HuH-7.5 (cell line): ENCODE measurements at places on chromosomes 6 and 20.

GRCh38 chr20:38875175-38875993, 50.8 kb upstream of the FAM83D start:
- no peak for DNase-seq

DNA sequence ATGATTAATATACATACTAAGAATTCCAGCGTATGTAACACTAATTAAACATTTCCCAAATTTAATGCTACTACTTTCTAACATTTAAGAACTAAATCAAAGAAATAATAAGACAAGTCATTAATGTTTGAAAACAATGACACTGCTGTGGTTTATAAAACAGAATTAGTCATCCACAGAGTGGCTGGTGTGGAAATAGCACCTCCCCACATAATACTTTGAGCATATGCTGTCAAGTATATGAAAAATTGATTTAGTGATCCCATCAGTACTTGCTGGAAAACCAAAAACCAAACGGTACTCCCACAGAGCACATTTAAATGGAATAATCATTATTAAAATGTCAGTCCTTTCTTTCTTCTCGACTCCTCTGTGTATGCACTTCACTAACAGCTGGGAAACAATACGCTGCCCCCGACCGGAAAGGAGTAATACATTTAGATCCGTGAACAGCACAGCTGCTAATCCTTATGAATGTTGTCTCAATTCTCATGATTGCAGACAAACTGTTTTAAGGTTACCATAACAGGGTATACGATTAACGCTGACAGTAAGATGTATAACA, 78.4 kb downstream of the PREP start:
- no peak for DNase-seq

- DNase-seq, result no peak
Measured at GRCh38 chr6:2792330-2793110, 27.3 kb downstream of the WRNIP1 start.

DNA sequence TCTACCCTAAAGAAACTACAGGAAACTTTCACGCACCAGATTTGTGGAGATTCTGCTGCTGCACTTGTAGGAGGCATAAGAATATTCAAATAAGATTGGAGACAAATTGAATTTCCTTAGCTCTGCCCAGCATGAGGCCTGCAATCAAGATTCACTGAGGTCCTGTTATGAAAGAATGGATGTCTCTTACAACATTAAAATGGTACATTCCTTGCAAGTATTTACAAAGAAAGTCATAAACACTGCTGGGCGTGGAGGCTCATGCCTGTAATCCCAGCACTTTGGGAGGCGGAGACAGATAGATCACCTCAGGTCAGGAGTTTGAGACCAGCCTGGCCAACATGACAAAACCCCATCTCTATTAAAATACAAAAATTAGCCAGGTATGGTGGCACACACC, 74.0 kb upstream of the MAP3K4 start:
- no peak for DNase-seq

DNA sequence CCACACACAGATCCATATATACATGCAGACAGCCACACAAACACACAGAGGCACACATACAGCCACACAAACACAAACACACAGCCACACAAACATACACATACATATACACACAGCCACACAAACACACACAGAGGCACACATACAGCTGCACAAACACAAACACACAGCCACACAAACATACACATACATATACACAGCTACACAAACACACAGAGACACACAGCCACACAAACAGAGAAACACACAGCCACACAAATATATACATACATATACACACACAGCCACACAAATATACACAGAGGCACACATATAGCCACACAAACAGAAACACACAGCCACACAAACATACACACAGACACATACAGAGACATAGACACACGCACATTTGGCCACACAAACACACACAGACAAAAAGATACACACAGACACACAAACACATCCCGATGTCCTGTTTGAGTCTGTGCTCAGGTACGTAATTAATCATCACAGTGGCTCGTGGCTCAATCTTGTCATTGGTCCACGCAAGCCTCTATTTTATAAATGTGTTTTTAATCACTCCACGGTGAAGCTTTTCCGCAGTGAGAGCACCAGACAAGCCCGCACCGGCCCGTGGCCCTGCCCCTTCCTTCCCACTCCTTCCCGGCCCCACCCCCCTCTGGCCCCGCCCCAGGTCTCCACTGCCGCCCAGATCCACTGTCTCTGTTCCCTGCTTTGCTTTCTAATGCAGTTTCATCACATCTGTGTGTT, 135.3 kb downstream of the CDH4 start:
- DNase-seq, result peak; percentile 45

DNA sequence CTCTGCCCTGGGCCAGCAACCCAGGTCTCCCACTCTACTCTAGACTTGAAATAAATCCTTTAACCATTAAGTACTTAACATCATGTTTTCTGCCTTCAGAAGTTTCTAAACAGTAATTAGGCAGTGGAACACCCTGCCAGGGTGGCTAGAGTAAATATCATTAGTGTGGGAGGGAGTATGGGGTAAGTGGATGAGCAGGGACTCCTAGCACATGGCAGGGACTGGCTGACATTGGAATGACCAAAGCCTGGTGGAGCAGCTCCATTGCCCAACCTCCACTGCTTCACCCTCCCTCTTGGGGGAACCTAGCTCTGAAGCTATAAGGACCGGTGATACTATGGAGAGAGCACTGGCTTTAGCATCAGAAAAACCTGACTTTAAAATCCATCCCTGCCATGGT, 167.1 kb downstream of the MAFB start:
- no peak for DNase-seq

DNA sequence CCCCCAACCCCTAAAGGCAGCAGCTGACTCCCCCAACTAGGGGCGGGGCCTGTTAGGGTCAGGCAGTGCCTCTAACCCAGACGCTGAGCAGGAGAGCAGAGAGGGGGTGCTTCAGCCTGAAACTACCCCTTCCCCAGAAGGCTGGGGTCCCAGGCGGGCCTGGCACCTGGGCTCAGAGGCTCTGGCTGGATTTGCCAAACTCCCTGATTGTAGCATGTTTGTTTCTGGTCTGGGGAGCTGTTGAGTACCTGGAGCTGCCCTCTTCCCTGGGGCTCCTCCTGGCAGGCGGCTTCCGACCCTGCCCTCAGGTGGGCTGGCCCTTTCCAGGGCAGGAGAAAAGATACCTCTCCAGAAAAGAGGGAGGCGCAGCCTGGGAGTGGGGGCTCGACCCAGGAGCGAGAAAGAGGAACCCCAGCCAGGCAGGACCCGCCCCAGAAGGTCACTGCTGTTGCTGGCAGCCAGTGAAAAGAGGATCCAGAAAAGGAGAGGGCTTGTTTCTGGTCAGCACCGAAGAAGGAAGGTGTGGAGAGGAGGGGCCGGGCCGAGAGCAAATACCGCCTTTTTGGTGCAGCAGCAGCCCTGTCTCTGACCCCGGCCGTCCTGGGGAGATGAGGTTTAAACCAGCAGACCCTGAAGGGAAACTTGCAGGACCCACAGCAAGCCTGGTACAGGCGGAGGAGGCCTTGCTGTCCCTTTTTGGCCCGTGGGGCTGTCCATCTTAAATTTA, 810 bp upstream of the ABHD16B start:
- no peak for DNase-seq

DNA sequence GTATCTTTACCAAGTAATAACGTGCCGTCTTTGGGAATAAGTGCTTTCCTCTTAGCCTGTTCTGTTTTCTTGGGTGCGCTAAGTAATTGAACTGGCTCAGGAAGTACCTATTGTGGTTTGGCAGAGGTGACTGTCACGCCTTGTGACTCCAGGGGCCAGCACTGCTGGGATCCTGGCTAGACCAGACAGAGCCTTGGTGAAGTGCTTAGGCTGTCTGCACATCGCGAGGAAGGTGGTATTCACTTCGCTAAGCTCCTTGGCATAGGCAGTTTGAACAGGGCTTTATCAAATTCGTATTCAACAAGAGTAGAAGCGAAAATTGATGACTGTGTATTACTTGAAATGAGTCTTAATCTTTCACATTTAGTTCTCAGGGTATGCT, 17.6 kb downstream of the PRDM1 start:
- DNase-seq, result no peak

DNA sequence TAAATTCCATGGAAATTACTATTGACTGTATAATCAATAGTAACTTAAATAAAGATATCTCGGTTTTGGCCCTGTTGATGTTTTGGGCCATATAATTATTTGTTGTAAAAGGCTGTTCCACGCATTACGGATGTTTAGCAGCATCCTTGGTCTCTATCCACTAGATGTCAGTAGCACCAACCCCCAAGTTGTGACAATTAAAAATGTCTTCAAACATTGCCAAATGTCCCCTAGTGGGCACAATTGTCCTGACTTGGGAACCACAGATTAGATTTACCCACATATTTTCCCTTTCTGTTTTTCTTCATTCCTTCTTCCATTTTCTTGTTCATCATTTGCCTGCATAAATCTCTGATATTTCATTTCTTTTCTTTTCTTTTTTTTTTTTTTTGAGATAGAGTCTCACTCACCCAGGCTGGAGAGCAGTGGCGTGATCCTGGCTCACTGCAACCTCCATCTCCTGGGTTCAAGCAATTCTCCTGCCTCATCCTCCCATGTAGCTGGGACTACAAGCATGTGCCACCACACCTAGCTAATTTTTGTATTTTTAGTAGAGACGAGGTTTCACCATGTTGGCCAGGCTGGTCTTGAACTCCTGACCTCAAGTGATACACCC, 13.6 kb upstream of the WFDC8 start:
- no peak for DNase-seq

GRCh38 chr6:133972388-133972787, 19.4 kb downstream of the TBPL1 start:
- DNase-seq, result no peak

DNA sequence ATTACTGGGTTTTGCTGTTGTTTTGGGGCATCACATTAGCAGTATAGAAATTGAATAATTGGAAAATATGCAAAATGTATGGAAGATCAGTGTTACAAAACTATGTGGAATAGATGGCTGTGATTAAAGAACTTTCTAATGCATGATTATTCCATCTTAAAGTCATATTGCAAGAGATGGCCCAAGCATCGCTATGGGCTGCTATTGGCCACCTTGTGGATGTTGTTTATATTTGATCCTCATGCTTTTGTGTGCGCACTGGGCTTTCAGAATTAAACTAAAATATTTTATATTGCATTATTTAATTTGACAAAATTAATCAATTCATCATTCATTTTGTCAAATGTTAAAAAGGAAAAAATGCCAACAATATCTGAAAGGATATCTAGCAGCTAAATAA, 16.1 kb upstream of the HMGN3 start:
- DNase-seq, result no peak

DNA sequence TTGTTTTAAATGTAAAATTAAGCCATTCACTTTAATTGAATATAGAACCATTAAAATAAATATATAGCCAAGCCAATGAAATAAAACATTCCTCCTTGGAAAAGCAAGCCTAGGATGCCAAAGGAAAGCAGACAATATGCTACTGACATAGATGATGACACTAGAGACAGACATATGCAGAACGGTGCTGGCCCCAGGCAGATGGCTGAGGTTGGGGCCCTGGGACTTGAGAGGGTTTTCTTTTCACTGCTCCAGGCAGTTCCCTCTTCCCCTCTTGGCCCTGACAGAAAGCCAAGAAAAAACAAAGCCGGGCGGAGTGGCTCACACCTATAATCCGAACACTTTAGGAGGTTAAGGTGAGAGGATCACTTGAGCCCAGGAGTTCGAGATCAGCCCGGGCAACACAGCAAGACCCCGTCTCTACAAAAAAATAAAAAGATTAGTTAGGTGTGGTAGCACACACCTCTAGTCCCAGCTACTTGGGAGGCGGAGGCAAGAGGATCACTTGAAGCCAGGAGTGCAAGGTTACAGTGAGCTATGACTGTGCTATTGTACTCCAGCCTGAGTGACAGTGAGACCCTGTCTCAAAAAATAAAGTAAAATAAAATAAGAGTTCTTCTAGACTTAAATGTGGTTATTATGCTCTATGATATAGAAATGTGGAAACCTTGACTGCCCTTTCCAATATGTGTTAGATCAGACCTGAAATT, 31.2 kb downstream of the FASTKD5 start:
- no peak for DNase-seq

DNA sequence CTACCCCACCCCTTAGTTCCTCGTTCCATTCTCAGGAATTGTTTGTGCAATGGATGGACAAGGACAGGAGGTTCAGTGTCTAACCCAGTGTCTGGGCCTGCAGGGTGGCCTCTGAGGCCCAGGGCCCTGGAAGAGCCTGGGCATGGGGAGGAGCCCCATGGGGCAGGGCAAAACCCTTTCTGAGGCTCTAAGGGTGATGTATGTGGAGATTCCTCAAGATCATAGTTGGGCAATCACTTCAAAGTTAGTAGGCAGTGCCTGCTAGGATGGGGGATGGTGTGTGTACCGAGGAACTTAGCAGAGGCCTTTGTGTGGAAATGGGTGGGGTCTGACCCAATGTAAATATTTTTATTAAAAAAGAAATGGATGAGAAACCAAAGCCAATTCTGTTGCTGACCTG, 6.7 kb upstream of the C2 start:
- no peak for DNase-seq

- no peak for DNase-seq
Measured at GRCh38 chr6:164690241-164690640, 619.2 kb downstream of the C6orf118 start.

DNA sequence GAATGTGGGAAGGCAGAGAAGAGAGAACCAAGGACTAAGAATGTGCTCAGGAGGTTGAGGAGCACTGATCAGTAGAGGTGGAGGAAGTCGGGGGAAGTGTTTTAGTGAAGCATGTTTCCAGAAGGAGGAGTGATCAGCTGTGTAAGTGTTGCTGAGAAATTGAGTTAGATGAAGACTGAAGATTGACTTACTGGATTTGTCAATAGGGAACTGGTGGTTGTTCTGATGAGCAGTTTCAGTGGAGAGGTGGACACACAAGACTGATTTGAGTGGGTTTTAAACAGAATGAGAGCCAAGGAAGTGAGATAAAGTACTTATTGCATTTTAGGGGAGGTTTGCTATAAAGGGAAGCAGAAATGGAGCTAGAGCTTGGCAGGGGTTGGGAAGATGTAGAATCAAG, 182.6 kb downstream of the CDKAL1 start:
- DNase-seq, result no peak

- peak; percentile 88 for DNase-seq
Measured at GRCh38 chr20:63309261-63310071, 16.5 kb downstream of the COL20A1 start.

GRCh38 chr20:44182135-44182765, 4.7 kb downstream of the JPH2 start:
- DNase-seq, result no peak

- no peak for DNase-seq
Measured at GRCh38 chr6:22300273-22300998, 3.6 kb upstream of the PRL start.

DNA sequence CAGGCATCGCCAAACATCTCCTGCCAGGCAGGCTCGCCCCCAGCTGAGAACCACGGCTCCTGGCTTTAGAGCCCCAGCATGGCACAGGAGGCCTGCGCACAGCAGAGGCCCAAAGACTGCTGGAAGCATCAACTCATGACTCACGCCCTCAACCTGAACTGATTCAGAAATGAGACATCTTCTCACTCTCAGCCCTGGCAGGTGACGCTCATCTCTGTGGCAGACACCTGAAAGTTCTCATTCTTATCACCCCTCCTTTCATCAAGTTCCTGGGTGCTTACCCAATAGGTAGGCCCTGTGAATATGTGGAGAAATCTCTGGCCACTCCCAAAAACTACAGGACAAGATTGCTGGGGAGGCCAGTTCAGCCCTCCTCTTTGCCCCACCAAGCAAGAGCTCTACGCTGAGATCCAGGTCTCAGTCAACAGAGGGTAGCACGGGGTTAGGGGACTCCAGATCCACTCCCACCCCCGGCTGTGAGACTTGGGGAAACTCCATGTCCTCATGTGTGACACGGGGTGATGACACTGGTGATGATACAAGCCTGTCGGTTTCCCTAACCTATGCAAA, 11.3 kb downstream of the NFATC2 start:
- DNase-seq, result no peak
